CD8-positive, alpha-beta T cell (primary cell): ENCODE measurements at places on chromosomes 7 and 10.
A peak's percentile ranks its signal among the peaks of the same experiment; 100 is the strongest.

- DNase-seq = no peak
Measured at GRCh38 chr10:71964098-71964742, at the start of gene CHST3. Gene CHST3 (plus strand): TSS chr10:71964395. CDS start chr10:72005843, 41,448 bp downstream.

GRCh38 chr10:8435186-8436055 lies 380.9 kb downstream of the GATA3 start:
- DNase-seq = no peak

DNA sequence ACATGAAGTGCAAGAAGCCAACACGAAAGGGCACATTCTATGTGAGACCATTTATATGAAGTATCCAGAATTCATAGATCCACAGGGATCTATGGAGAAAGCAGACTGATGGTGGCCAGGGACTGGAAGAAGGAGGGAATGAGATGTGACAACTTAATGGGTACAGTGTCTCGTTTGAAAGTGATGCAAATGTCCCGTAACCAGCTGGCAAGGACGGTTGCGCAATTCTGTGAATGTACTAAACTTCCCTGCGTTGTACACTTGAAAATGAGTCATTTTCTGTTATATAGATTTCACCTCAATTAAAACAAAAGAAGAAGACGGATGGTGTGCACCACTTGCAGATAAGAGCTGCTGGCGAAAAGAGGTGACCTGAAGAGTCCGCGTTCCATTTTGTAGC lies 861.1 kb downstream of the TYW1 start:
- DNase-seq = no peak

DNA sequence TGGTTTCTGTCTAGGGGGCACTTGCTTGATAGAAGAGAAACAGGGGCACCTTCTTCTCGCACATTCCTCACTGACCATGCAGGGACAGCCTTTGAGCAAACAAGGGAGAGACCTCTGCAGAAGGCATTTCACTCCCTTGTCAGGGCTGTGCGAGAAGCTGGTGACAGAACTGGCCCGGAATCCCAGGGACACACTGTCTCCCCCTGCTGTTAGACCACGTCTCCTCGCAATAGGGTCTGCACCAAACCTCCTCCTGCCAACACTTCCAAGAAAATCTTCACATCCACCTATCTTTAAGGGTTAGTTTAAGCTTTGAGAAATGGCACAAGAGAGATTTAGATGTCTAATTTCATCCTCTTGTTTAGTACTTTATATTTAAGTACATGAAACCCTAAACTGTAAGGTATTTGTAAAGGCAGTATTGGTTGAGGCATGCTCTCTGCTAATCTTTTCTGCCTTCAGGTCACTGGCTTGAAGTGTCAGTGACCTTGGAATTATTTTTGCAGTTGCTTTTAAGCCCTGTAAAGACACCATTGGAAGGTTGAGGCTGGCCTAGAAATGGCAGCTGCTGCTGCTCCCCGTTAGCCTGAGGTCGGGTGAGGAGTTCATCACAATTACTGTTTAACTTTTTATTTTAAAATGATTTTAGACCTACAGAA lies 37.0 kb downstream of the RBM20 start:
- DNase-seq = no peak

- DNase-seq = no peak
Measured at GRCh38 chr10:77820349-77820748, 106.2 kb downstream of the DLG5 start.

DNA sequence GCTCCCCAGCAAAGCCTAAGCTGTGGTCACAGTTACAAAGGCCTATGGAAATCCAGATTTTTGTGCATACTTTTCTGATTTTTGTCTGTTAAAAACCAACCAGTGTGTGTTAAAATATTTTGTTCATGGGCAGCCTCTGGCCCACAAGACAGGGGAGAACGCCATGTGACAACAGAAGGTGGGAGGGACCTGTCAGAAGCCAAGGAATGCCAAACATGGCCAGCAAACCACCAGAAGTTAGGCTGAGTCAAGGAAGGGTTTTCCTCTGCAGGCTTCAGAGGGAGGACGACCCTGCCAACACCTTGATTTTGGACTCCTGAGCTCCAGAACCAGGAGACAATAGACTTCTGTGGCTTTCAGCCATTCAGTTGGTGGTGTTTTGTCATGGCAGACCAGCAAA lies 127.3 kb downstream of the CUL2 start:
- DNase-seq = no peak

- DNase-seq = no peak
Measured at GRCh38 chr7:73618538-73618937, 5.8 kb downstream of the MLXIPL start.

DNA sequence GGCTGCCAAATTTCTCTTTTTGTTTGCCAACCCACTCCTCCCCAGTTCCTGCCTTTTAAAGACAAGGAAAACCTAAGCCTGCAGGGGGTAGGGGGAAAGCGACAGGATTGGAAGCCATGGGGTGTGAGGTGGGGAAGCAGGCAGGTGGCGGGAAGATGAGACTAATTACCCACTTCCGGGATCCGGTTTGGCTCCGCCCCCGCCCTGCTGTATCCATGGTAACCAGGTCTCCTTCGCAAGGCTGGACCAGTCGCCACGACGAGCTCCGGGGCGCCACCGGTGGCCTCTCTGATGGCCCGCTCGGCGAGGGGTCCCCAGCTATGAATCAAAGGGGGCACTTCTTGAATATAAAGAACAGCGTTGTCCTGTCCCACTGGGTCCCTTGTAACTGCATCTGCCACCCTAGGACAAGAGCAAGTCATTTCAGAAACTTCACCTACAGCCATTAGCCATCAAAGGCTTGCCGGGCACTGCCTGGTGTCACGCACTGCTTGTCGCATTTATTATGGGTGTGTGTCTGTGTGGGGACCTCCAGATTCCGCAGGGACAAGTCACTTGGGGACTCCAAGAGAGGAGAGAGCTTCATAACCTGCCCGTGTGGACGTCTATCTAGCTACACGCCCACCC lies 55.4 kb upstream of the LMTK2 start:
- DNase-seq = peak; percentile 49

- no peak for DNase-seq
Measured at GRCh38 chr7:27214239-27214950, 14.5 kb upstream of the HOXA13 start.

GRCh38 chr7:29457565-29458011 lies 106.0 kb upstream of the PRR15 start:
- DNase-seq = no peak

DNA sequence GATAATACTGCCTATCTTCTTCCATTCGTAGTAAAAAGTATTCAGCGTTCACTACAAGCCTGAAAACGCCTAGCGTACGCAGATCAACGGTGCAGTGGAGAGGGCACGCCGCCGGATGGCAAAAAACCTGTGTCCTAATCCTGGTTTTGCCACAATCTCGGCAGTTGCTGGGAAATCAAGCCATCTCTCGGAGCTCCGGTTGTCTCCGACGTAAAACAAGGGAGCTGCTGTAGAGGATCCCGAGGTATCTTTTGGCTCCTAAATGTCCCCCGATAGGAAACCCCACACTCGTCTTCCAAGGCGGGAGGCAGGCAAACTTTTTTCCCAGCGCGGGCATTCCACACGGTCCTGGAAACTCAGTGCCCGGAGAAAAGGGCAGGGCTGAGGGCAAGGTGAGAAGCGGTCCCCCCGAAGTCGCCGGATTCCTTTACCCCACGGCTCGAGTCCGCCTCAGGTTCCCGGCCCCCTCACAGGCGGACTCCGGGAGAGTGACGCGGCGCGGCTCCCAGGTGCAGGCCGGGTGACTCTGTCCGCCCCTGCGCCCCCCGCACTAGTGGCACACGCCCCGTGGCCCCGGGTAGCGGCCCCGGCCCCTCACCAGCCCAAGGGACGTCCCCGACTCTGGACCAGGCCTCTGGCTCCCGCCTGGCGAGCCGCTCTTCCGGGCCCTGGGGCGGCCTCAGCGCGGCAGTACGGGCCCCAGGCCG lies 649 bp downstream of the IDE start:
- peak; percentile 24 for DNase-seq

DNA sequence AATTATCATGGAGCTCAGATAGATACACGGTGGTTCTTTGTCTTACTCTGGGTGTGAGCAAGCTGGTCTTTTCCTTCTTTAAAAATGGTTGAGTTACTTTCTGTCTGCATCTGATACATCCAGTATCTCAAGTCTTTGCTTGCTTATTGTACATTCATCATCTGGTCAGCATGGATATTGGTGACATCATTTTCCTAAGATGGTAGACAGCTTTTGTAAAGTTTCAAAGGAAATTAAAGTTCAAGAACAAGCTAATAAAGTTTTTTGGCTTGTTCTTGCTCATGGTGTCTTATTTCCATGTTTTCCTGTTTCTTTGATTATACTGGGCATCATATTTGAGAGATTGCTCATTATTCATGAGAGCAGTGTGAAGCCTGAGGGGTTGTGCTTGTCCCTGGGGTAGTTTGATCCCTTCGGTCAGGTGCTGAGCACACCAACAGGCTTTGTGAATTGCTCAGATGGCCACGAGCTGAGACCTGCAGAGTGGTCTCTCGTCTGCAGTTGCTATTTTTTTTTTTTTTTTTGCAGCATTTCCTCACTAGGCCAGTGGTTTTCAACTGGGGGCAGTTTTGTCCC lies 38.5 kb downstream of the MGMT start:
- DNase-seq = no peak

DNA sequence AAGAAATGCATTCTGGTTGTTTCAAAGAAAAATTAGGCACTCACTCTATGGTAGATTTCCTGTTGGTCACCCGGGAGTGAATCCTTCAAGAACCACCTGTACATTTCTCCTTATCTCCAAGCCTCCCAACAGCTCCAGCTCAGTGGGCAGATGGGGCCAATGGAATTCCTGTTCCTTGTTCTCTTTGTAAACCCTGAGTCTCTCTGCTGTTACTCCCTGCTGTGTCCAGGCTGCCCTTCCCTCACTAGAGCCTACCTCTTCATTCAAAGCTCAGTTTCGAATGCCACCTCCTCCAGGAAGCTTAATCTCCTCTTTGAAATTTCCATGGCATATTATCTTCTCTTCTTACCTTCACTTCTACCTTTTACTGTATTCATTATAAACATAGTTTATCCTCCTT lies 3.5 kb upstream of the BMPER start:
- DNase-seq = no peak

- no peak for DNase-seq
Measured at GRCh38 chr7:28076423-28077200, 104.0 kb downstream of the JAZF1 start.

GRCh38 chr7:145850636-145851035 lies 266.0 kb upstream of the CNTNAP2 start:
- no peak for DNase-seq

DNA sequence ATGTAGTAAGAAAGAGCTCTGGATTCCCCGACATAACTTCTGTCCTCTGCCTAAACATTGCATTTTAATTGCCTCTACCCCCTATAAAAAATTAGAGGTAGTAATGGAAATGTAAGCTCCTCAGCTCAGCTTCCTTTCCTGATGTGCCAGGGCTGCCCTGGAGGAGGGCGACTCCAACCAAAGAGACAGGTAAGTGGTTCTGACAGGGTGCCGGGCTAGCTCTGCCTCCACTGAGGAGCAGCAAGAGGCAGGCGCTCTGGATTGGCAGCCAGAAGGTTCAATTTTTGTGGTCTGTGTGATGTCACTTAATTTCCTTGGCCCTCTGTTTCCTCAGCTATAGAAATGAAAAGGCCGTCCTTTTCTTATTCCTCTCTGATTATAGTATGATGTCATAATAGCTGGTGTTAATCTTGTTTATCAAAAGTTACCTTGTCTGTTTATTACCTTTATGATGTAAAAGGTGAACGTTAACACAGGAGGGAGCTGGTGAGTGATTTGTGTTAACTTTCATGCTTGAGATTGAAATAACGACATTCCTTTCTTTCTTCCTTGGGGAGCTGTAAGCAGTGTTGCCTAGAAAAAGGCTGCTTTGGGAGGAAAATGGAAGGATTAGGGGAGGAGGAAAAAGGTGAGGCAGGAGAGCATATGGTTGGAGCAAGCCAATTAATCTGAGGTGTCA lies 51.8 kb downstream of the ANLN start:
- DNase-seq = no peak

- DNase-seq = peak; percentile 60
Measured at GRCh38 chr10:5293691-5294550, 70.8 kb upstream of the UCN3 start.

GRCh38 chr7:47647918-47648250 lies 66.0 kb upstream of the TNS3 start:
- no peak for DNase-seq

- no peak for DNase-seq
Measured at GRCh38 chr7:20132585-20132984, 84.6 kb downstream of the MACC1 start.

DNA sequence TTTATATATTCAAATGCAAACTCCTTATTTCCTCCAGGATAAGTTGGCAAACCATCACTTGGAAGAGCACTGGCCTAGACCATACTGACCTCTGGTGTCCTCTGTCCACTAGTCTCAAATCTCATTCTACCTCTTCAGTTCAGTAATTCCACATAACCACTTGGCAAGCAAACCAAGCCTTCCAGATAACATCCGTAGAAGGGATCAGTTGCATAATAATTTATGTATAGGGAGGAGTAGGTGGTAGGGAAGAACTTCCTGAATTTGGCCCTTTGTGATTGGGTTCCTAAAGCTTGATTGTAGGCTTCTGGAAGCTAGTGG lies 55.0 kb downstream of the WAC start:
- DNase-seq = no peak

DNA sequence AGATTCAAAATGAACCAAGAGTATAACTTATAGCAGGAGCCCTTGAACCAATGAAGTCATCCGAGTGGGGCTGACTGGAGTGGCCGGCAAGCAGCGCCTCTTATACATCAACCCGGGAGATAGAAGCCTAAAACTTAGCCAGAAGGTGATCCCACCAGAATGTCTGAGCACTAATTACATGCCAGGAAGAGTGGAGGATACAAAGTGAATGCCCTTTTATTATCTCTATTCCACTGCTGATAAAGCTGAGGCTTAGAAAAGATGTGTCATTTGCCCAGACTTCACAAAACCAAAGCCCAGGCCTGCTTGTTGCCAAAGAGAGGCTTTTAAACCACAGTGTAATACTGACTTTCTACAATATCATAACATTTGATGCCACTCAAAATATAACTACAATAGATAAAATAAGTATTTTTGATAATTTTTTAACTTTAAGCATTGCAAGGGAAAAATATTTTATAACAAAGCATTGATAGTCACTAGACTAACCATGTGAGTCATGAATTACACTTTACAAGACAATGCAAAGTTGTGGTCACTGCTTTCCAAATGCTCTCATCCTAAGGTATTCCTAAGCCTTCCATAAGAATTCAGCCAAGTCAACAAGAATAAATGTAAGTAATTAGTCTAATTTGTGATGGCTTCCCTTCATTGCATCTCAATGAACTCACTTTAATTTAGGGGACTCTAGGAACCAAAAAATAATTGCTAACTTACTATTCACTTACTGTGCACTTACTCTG lies 58.6 kb upstream of the ARID5B start:
- no peak for DNase-seq

- no peak for DNase-seq
Measured at GRCh38 chr10:79483299-79483698, 29.0 kb upstream of the EIF5AL1 start.
